ENCODE measurements at places on chromosomes 2 and 18.
A peak's percentile ranks its signal among the peaks of the same experiment; 100 is the strongest.

DNA sequence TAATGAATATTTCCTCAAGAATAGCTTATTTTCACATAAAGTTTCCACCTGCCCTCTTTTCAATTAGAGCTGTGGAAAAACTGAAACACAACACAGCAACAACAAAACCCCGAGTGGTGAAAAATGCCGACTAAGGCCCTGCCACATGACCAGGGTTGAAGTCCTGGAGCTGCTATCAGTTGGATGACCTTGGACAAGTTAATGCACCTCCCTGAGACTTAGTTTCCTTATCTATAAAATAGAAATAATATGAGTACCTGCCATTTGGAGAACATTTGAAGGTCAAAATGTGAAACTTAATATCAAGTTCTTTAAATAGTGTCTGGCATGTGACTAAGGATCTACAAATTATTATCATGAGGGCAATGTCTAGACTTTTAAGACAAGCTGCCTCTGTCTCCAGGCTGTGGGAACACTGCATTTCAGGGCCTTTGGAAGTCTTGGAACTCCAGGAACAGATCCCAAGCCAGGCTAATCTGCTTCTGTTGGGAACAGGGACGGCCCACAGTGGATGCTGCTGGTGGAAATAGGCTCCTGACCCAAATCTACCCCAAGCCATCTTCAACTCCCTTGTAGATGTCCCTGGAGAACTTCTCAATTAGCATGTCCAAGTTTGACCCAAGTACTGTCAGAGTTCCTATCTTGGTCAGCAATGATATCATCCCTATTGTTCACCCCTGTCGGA, 42.0 kb upstream of the TRIB2 start:
- DNase-seq: no peak

DNA sequence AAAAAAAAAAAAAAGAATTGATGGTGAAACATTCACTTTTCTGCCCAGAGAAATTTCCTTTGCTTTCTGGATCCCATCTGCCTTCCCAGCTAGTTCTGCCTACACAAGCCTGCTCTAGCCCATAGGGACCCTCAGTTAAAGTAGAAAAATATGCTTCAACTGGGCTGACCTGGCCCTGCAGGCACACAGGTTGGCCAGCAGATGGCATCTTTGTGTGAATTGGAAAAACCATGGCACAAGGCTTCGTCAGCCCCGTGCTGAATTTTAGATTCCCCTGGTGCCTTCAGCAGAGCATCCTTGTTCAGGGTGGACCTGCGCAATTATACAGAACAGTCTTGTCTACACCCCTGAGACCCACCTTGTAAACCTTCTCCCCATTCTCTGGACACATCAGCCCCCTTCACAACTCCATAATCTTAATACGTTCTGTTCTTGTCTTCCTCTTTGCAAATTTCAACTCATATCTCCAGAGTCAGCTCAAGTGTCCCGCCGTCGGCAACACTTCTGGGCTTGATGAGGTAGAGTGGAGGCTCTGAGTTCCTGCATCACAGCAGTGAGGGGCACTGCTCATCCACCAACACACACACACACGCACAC, 114.5 kb downstream of the INSIG2 start:
- DNase-seq: peak; percentile 34

- no peak for DNase-seq
Measured at GRCh38 chr2:133732982-133733900, 165.0 kb upstream of the NCKAP5 start.

GRCh38 chr18:44280479-44280878, 400.2 kb upstream of the SETBP1 start:
- DNase-seq: no peak

- DNase-seq: no peak
Measured at GRCh38 chr2:221676566-221677172, 104.6 kb upstream of the EPHA4 start.

DNA sequence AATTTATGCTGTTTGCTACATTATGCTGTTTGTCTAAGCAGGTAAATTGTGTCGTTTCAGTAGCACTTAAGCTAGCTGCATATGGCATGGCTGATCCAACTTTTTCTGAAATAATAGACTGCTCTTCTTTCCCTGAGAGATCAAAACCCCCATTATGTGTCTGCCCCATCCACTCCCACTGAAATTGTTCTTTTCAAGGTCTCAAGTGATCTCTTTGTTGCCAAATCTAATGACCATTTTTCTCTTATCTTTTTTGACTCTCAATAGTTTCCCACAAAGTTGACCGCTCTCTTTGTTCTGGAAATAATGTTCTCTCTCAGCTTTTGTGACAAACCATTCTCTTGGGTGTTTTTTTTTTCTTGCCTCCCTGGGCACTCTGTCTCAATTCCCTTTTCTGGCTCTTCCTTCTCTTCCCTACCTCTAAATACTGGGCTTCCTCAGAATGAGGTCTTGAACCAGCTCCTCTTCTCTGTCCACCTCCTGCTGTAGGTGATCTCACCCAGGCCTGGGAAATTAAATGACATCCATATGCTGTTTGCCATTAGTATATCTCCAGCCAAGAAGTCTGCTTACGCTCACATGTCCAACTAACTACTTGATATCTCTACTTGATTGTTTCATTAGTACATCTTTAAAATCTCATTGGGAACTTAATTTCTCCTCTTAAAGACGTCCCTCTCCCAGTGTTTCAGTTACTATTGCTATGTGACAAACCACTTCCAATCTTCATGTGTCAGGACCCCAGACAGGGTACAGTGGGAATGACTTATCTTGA, 107.3 kb upstream of the TLK1 start:
- DNase-seq: no peak

DNA sequence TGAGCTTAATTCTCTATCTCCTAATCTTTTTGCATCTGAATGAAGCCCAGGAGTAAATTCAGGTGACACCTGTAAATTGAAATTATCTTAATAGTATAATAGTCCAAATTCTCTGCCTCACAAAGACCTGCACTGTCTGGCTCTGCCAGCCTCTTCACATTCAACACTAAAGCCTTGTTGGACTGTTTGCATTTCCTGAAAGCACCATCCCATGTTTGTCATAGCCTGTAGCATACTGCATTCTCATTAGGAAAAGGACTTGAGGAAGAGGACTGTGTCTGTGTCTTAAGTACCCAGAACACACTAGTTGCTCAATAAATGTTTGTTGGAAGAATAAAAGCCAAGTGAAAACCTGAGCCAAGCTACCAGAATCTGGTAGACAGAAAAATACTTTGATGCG, 42.9 kb upstream of the GRHL1 start:
- no peak for DNase-seq

DNA sequence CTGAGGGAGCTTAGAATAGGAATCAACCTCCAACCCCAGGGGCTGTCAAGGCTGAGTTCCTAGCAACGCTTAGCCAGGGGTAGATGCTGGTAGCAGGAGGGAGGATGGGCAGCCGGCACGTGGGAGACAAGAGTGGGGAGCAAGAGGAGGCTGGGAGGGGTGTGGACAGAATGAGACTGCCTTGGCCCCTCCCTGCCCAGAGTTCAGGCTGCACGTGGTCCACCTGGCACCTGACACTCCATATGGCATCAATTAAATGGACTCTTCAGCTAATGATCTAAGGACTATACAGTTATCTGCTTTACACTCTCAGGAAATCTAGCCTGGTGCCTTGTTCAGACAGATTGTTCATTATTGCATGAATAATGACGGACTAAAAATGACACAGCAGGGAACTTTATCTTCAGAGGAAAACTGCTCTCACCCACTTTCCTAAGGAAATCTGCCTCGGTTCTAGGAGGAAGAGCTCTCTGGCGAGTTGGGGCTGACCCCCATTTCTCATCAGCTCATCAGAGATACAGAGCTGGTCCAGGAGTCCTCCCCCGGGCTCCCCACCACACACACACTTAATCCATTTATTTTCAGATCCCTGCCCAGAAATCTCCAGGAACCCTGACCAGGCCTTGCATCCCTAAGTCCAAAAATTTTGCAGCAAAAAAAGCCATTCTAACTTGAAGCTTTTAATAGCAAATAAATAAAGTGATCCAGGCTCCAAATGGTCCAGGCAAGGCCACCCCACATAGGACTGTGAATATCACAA, 102.1 kb upstream of the CDC42EP3 start:
- no peak for DNase-seq

DNA sequence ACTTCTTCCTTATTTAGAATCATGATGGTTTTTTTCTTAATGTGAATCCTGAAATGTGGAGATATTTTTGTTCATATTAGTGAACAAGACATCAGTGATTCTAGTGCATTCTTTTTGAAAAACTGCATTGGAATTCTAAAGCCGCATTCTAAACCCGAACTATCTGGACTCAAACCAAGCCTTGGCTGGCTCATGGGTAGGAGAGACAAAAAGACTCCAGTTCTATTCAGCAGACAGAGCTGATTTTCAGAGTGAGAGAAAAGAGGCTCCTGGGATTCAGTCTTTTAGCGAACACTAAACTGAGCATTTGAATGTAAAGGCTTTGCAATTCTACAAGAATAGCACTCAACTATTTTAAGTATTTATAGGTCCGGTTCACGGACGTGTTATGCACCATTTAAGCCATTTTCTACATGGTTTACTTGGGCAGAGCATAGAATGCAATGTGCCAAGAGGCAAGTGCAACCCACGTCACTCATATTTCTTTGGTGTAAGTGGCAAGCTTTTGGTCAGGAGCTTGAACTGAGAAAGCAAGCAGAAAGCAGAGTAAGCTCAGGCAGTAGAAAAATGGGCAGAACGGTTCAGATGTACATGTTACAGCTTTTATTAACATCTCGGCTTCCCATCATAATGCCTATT, 227.3 kb upstream of the RAB12 start:
- no peak for DNase-seq
